ENCODE measurements at places on chromosomes 7 and 10.

DNA sequence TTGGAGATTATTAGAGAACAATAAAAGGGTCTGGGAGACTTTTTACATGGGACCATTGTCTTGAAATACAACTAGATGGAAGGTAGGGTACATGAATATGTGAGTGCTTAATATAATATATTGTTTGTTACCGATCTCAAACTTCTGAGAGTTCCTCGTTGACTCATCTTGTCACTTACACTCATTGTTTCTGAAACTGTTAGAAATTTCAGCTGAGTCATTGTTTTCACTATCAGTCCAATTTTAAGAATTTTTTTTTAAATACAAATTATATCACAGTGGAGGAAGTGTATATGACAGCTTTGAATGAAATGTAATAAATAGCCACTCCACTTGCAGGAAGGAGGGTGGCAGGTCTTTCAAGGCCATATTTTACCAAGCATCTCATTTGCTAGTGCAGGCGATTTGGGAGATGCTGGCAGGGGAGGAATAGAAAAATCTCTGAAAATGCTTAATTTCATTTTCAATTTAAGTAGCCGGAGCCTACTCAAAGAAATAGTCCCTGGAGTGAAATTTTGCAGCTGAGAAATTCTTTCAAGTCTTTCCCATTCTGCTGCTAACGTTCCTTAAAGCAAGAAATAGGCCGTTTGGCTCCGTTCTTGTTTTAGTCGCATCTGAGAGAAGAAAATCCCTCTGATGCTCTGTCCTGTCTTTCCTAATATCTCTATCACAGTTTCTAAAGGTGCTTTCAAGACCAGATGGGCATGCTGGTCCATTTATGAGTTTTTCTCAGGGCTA, 1404.2 kb upstream of the CELF2 start:
- DNase-seq: no peak

DNA sequence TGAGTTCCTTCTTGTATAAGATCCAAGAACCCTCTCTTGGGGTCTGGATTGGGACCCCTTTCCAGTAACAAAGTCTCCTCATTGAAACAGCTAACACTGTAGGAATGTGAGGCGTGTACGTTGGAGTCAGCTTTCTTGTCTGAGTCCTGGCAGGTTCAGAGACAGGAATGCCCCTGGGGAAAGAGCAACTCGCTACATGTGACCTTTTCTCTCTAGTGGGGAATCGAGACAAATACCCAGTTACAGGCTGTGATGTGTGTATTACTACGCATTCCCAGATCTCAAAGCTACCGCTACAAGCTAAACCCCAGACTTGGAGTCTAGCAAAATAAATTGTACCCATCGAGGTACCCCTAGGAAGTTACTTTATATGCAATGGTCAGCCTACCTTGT, 85.6 kb upstream of the FRMD4A start:
- peak; percentile 77 for DNase-seq

GRCh38 chr7:139915268-139915863, 86.3 kb downstream of the TBXAS1 start:
- DNase-seq: no peak

- DNase-seq: no peak
These were observed 59.3 kb downstream of the C10orf105 start for GRCh38 chr10:71660313-71660712.

DNA sequence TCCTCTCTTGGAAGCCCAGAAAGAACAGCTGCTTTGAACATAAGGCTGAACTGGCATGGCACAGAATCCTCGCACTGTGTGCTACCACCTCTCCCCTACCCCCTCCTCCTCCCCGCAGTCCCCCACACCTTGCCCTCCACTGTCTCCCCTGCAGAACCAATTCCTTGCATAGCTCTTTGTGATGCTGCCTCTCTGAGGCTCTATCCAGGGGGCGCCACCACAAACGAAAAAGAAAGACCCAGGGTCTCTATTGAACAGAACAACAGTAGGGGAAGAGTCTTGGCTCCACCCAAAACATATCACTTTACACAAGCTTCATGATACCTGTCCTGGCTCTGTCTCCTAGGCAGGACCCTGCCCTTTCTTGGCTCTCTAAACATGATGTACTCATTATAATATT, 26.2 kb upstream of the EBLN1 start:
- no peak for DNase-seq
